Fibroblast of the conjunctiva (primary cell): ENCODE measurements at places on chromosomes 6 and 20.

DNA sequence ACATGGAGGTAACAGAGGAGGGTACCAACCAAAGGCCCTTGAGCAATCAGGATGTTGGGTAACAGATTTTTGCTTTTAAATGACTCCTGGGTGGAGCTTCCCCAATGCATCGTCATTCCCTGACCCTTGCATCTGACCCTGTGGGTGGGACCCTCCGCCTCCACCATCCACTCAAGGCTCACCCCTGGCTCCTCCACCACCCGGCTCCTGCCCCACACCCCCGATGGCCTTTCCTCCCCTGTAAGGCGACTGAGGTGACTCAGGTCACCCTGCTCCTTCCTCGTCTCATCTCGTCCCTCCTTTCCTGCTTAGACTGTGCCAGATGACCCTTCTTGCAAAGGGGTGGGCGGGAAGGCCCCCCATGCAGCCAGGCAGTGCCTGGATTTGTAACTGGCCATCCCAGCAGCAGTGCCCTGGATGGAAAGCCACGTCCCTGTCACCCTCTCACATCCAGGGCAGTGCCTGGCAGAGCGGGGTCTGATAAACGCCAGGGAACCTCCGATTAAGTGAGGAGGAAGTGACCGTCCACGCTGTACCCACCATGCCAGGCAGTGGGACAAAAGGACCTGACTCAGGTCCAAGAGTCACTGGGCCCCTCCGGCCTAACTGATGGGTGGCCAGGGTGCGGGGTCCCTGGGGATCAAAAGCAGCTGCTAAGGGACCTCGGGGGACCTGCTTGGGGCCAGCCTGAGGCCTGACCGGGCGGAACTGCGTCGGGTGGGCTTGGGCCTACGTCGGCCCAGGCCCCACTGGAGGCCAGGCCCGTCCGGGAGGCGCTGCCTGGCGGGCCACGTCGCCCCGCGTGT lies 624 bp upstream of the NPEPL1 start:
- no peak for DNase-seq

GRCh38 chr20:24778585-24779031 lies 170.5 kb upstream of the CST7 start:
- DNase-seq: no peak

DNA sequence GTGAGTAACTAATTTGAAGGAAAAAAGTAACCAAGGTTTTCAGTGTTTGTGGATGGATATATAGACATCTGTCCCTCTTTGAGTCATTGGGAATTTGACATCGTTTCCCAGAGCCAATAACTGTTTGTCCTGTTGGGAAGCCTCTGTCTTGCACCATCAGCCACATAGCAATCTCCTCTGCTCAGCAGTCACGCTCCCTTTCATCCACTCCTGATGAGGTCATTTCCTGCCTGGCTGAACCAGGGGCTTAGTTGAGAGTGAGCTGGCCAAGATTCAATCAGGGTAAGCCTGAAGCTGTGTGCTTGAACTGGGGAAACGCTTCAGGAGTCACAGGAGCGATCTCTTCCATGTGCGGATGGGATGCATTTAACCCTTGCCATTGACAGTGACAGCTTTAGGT lies 121.5 kb upstream of the FOXQ1 start:
- peak; percentile 55 for DNase-seq

- DNase-seq: no peak
Measured at GRCh38 chr6:151499551-151499950, 5.7 kb downstream of the CCDC170 start.

DNA sequence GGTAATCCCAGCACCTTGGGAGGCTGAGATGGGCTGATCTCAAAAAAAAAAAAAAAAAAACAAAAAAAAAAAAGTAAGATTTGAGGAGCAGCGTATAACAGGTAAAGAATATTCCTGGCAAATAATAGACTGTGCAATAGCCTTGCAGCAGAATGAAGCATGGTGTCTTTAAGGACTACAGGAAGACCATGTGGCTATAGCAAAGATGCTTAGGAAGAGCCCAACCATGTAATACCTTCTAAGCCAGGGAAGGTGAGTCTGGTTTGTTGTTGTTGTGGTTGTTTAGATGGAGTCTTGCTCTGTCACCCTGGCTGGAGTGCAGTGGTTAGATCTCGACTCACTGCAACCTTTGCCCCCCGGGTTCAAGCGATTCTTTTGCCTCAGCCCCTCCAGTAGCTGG lies 14.3 kb upstream of the RBM39 start:
- no peak for DNase-seq

DNA sequence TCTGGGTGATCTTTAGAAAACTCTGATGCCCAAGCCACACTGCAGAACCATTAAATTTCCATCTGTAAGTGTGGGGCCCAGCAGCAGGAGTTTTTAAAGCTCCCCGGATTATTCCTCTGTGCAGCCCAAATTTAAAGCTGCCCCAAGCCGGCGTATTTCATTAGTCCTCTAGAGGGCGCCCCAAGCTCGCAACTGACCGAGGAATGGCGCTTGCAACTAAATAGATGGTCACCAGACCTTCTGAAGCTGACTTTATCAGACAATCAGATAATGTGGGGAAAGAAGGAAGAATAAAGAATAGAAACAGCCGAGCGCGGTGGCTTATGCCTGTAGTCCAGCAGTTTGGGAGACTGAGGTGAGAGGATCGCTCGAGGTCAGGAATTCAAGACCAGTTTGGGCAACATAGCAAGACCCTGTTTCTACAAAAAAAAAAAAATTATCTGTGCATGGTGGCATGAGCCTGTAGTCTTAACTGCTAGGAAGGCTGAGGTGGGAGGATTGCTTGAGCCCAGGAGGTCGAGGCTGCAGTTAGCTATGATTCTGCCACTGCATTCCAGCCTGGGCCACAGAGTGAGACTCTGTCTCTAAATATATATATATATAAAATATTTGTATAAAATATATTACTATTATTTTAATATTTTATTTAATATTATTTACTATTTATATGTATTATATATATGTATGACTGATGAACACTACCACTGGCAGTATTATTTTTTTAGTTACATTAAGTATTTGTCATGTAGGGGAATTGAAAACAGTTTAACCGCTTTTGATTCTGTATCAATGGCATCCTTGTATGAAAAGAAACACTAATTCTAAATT lies 56.0 kb downstream of the OTOR start:
- DNase-seq: peak; percentile 17

GRCh38 chr6:3413592-3413991 lies 43.3 kb downstream of the SLC22A23 start:
- DNase-seq: no peak

DNA sequence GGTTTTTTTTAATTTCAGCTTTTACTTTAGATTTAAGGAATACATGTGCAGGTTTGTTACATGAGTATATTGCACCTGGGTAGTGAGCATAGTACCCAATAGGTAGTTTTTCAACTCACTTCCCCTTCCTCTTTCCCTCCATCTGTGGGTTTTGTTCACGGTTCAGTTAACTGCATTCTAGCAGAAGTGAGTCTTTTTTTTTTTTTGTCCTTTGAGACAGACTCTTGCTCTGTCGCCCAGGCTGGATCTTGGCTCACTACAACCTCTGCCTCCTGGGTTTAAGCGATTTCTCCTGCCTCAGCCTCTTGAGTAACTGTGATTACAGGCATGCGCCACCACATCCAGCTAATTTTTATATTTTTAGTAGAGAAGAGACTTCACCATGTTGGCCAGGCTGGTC lies 8.7 kb downstream of the UBR2 start:
- no peak for DNase-seq

DNA sequence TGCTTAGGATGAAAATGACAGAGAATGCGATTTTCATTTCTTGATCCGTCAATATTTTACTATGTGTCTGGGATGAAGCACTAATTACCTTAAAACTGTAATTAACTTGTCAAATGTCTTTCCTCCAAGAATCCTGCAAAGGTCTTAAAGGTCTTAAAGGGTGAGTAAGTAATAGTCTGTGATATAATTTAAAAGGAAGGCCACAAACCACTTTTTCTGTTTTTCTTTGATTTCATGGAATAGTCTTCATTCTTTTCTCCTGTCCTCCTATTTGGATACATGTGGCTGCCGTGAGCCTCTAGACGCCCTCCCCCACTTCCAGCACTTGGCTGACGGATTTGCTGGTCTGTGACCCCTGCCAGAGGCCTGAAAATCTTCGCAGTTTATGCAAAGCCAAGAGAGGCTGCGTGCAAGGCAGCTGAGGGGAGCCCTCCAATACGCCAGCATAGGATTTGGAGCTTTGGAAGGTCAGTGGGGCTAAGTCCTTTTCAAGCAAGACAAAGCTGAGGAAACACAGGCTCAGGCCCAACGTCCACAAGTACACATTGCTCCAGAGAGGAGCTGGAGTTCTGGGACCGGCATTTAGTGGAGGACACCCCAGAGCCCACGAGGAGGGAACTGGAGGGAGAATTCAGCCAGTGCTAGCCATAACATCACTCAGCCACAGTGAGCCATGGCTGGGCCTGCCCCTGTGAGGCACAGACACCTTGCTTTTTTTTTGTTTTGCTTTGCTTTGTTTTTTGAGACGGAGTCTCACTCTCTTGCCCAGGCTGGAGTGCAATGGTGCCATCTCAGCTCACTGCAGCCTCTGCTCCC lies 382.6 kb downstream of the SMOC2 start:
- DNase-seq: no peak

DNA sequence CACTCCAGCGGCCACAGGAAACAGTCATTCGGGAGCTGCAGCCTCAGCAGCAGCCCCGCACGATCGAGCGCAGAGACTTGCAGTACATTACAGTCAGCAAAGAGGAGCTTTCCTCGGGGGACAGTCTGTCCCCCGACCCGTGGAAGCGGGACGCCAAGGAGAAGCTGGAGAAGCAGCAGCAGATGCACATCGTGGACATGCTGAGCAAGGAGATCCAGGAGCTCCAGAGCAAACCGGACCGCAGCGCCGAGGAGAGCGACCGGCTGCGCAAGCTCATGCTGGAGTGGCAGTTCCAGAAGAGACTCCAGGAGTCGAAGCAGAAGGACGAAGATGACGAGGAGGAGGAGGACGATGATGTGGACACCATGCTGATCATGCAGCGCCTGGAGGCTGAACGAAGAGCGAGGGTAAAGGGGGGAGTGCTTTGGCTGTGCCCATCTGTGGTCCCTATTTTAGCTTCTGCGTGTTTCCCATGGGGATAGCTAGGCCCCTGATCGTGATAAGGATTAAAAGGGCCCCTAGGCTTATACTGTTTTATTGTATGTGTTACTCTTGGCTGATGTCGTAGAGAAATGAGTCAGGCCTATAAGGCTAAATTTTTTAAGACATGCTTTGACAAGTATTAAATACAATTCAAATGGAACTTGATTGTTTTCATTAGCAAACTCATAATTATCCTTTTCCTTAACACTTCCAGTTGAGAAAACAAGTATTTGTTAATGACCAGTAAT lies 45.5 kb upstream of the KIF25 start:
- DNase-seq: no peak

DNA sequence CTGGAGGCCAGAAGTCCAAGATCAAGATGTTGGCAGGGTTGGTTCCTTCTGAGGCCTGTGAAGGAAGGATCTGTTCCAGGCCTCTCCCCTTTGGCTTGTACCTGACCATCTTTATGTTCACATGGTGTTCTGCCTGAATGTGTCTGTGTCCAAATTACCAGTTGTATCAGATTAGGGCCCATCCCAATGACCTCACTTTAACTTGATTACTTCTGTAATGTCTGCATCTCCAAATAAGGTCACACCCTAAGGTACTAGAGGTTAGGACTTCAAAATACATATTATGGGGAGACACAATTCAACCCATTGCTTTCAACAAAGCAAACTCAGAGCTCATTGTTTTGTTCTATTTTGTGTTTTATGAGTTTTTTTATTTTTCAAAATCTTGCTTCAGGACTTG lies 75.7 kb downstream of the TNFAIP3 start:
- DNase-seq: no peak

DNA sequence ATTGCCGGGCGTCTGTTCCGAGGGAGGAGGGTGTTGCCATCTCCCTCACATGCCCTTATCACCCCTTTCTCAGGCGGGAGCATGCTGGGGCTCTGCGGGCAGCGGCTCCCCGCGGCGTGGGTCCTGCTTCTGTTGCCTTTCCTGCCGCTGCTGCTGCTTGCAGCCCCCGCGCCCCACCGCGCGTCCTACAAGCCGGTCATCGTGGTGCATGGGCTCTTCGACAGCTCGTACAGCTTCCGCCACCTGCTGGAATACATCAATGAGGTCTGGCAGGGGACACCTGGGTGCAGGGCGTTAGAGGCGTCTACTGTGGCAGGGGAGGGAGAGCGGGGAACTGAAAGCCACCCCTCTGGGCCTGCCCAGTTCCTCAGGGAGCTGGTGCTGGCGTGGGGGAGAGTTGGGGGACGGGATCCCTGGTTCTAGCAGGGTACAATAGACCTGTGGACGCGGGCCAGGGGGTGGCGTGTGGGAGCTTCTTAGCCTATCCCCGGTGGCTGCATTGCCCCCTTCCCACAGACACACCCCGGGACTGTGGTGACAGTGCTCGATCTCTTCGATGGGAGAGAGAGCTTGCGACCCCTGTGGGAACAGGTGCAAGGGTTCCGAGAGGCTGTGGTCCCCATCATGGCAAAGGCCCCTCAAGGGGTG lies 697 bp downstream of the PPT2 start:
- DNase-seq: no peak
